ENCODE measurements at places on chromosomes 11 and 22.
A peak's percentile ranks its signal among the peaks of the same experiment; 100 is the strongest.

DNA sequence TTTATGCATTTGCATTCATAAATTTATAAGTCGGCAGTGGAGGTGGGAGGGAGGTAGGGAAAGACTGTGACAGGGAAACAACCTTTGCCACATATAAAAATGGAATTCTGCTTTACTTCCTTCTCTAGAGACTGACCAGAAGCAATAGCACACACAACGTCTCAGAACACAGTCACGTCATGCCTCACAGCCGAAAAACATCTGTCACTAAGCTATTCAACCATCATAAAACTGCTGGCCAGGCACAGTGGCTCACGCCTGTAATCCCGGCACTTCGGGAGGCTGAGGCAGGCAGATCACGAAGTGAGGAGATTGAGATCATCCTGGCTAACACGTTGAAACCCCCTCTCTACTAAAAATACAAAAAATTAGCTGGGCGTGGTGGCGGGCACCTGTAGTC, 101.0 kb upstream of the CHRM4 start:
- DNase-seq: no peak

DNA sequence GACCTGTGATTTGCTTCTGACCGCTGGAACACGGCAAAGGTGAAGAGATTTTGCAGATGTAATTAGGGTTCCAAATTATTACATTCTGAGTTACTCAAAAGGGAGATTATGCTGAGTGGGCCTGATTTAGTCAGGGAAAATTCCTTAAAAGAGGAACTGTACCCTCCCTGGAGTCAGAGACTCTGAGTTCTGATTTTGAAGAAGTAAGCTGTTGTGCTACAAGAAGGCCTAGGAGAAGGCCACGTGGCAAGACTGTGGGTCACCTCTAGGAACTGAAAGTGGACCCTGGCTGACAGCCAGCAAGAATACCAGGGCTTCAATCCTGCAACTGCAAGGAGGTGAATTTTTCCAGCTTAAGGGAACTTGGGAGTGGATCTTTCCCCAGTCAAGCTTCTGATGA, 45.3 kb downstream of the CHRDL2 start:
- no peak for DNase-seq

DNA sequence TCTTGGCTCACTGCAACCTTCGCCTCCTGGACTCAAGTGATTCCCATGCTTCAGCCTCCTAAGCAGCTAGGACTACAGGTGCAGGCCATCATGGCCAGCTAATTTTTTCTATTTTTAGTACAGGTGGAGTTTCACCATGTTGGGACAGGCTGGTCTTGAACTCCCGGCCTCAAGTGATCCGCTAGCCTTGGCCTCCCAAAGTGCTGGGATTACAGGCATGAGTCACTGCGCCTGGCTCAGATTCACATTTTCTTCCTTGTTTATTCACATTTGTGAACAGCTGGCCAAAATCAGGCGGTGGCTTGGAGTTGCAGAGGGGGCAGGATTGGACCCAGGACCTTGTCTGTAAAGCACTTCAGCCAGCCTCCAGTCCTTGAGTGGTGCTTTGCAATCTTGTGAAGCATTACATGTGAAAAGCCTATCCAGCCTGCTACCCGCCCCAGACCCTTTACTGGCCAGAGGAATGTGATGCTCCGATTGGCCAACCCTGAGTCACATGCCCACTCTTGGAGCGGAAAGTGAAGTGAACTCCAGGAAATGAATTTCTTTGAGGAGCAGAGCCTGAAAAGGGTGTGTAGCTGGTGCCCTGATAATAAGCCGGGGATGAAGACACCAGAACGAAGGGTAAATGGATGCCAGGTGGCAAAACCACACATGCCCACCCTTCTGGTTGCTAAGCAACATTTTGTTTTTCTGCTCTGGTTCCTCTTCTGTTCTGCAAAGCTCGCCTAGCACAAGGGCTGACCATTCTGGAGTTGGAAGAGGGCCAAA, 62.6 kb upstream of the PTPRJ start:
- DNase-seq: no peak

- no peak for DNase-seq
Measured at GRCh38 chr11:43145653-43146052, 166.1 kb upstream of the API5 start.

GRCh38 chr22:37053310-37054055, 1.9 kb downstream of the KCTD17 start:
- DNase-seq: no peak

DNA sequence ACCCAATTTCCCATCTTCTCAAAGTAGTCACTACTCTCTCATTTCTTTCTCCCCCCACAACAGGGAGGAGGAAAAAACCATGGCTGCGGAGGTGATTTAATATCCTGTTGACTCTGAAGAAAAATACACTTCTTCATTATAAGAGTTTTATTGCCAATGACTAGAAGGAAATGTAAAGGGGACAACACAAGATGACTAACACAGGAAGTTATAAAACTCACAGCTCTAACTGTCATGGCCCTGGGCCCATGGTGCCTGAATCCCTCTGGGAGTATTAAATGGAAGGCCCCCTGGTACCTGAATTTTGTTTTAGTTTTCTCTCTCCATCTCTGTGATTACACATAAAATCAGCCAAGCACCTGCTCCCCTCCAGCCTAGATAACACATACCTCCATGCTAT, 352.8 kb upstream of the FAT3 start:
- no peak for DNase-seq

DNA sequence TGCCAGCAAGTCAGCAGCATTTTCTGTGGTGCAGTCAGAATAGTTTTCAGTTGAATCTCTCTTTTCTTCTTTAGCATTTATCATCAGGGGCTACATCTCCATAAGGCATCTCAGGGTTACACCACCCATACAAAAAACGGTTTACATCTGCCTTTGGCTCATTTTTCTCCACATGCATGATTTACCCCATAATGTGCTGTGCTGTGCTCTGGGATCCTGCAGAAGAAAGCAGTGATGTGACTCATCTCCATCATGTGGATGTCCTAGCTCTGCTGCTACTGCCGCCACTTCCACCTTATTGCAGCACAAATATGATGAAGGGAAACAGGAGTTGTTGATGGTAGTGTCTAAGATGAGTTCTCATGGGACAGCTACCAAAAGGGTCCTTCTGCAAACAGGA, 30.0 kb upstream of the CCDC179 start:
- DNase-seq: no peak

DNA sequence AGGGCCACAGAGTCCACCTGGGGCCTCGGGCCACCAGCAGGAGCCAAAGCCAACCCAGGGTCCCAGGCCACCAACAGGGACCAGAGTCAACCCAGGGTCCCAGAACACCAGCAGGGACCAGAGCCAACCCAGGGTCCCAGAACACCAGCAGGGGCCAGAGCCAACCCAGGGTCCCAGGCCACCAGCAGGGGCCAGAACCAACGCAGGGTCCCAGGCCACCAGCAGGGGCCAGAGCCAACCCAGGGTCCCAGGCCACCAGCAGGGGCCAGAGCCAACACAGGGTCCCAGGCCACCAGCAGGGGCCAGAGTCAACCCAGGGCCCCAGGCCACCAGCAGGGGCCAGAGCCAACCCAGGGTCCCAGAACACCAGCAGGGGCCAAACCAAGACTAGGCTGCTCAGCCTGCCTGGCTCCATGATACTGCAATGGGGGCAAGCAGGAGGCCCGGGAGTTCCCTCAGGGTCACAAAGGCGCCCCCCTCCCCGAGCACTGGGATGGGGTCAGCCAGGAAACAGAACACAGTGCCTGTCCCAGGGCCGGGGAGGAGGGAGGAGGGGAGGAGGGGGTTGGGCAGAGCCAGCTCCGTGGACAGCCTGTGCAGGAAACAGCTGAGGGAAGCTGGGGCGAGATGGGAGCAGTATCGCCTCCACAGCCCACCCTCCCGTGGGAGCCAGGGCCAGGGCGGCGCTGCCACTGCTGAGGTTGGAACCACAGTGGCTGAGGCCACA, 62.0 kb upstream of the PRR5 start:
- no peak for DNase-seq

- no peak for DNase-seq
Measured at GRCh38 chr11:68658661-68659060, 25.7 kb upstream of the GAL start.

DNA sequence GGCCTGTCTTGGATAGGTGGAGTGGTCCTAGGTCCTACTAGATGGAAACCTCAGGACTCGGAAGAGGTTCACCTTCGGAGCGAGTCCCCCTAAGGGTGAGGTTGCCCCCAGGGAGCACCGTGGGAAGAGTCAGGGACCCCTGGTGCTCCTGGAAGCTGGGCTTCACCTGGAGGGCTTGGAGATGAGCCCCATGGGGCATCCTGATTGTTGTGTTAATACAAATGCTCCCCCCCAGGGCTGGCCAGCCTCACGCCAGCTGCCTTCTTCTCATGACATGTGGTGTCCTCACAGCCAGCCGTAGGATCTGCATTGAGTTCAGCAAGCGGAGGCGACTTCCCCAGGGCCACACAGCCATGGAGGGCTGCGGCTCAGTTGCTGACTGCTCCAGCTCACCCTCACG, 1487.5 kb downstream of the BRD1 start:
- no peak for DNase-seq

DNA sequence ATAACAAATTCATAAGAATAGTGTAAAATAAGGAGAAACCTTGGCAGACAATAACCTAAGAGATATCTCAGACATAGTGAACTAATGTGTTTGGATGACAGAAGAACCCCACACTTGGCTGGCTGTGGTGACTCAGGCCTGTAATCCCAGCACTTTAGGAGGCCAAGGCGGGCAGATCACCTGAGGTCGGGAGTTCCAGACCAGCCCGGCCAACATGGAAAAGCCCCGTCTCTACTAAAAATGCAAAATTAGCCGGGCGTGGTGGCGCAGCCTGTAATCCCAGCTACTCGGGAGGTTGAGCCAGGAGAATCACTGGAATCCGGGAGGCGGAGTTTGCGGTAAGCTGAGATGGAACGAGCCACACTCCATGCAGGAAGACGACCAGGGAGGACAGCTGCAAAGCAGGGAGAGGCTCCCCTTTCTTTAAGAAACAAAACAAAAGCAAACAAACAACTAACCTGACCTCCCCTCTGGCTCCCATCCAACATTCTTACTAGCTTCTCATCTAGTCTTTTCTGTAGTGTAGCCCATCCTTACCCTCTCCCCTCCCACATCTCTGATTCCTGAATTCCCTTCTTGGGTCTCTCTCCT, 84.2 kb downstream of the ZNF280B start:
- DNase-seq: no peak

DNA sequence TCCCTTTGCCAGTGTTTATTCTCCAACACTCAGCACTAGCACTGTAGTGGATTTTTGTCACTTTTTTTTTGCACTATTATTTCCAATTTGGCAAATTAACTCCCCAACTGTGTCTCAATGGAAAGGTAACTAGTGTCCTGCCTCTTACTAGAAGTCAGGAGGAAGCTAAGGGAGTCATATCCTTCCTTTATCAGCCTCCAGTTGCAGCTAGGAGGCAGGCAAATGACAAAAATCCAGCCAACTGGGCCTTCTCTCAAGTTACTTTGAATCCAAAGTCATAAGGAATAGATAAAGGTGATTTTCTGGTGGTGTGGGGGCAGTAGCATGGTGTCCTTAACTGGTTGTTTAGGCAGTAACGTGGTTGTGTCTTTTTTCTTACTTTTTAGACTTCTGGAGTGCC, 15.6 kb upstream of the P4HA3 start:
- no peak for DNase-seq

DNA sequence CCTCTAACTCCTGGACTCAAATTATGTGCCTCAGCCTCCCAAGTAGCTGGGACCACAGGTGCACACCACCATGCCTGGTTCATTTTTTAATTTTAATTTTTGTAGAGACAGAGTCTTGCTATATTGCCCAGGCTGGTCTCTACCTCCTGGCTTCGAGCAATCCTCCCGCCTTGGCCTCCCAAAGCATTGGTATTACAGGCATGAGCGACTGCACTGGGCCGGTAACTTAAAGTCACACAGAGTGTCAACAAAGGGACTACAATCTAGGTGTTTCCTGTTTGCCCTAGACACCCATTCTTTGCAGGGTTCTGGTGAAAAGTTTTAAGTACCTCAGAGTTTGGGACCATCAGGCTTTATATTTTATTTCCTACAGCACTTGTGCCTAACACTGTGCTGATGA, 8.4 kb downstream of the UVRAG start:
- DNase-seq: no peak

- peak; percentile 12 for DNase-seq
Measured at GRCh38 chr11:121418625-121419114, 33.4 kb upstream of the SORL1 start.

DNA sequence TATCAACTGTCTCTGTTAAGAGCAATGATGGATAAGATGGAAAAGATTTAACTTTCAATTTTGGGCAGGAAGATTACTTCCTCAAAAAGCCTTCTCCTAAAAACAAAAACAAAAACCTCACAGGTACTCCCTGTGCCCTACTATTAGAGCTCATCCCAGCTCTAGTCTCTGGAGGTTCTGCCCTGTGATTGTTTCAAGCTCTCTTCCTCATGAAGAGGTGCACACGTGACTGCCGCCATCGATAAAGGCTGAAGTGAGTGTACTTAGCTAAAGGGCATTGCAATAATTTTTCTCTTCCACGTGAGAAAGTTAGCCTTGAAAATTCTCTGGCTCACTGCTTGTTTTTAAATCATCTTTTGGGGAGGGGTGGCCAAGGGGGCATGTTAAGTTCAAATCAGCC, 36.6 kb downstream of the MPPED2 start:
- no peak for DNase-seq

- DNase-seq: no peak
Measured at GRCh38 chr11:73009972-73010371, 132.1 kb downstream of the FCHSD2 start.
